ENCODE measurements at places on chromosomes 5 and 9.

DNA sequence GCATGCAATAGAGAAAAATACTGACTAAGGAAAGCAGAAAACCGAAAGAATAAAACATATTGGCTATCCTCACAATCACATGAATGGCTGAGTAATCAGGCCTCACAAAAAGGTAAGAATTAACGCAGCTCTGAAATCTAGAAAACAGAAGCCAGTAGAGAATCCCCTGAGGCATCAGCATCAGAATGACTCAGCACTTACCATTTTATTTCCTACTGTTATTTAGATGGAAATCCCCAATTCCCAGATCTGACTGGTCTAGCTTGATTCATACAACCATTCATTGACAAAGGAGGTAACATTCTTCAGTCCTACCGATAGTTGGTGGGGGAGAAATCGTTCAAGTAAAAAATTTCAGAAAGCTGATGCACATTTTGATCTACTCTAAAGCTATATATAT is 1408.4 kb upstream of the WWC1 start:
- no peak for DNase-seq

GRCh38 chr5:39224196-39224761 is 4.9 kb upstream of the FYB1 start:
- DNase-seq = peak; percentile 55

- no peak for DNase-seq
Observed at GRCh38 chr9:134942011-134942787, 24.5 kb upstream of the FCN1 start.

DNA sequence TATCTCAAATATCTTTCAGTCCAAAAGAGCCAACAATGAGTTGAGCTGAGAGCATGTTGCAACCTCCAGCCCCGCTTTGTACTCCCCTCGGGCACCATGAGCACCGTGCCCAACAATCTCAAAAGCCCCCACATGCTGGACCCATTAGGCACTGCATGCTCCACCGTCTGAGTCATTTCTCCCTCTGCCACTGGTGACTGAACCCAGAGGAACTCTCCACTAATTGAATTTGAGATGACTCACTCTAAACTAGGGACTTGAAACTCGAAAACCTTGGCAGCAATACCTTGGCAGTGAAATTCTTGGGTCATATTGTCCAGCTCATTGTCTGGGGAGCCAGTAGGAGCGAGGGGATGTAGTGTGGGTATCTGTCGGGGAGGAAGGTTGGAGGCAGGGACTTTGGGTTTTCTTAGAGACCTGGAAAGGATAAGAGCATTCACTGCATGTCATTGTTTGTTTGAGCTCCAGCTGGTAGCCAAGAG is 49.9 kb upstream of the SLIT3 start:
- DNase-seq = no peak

DNA sequence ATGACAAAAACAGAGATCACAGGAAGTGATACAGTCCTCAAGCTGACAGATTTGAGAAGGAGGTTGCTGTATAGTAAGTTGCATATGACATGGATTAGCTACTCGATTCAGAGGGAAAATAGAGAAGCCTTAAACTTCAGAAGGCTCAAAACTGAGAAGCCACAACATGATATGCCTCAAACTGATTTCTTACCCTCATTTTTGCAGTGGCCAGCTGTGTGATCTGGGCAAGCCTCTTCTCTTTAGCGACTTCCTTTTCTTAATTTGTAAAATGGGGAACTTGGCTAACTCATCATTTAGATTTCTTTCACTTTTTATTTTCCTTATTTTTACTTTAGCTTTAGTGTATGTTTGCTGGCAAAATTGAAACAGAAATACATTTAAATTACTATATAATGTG is 421.1 kb downstream of the KIF4B start:
- peak; percentile 0 for DNase-seq

GRCh38 chr5:144691936-144692335 is 521.3 kb downstream of the KCTD16 start:
- DNase-seq = no peak

GRCh38 chr5:88666761-88667495 is 216.1 kb downstream of the MEF2C start:
- DNase-seq = no peak

DNA sequence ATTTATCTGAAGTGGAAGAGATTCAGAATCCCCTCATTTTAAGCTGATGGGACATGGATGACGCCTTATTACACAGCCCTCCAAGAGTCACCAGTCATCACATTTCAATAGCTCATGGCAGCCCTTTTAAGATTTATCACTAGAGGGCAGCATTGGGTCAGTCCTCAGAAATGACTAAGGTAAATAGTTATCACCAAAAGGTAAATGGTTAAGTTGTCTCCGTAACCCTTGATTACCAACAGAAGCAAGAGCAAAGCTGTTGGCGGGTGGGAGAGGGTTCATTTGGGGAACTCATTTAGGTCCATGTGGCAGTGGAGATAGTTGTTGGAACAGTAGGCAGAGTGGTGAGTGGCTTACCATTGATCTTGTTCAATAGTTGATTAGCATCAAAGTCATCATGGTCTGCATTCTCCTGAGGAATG is 12.0 kb upstream of the C9 start:
- DNase-seq = peak; percentile 34

GRCh38 chr5:164233791-164234190 is 728.4 kb downstream of the MAT2B start:
- no peak for DNase-seq

DNA sequence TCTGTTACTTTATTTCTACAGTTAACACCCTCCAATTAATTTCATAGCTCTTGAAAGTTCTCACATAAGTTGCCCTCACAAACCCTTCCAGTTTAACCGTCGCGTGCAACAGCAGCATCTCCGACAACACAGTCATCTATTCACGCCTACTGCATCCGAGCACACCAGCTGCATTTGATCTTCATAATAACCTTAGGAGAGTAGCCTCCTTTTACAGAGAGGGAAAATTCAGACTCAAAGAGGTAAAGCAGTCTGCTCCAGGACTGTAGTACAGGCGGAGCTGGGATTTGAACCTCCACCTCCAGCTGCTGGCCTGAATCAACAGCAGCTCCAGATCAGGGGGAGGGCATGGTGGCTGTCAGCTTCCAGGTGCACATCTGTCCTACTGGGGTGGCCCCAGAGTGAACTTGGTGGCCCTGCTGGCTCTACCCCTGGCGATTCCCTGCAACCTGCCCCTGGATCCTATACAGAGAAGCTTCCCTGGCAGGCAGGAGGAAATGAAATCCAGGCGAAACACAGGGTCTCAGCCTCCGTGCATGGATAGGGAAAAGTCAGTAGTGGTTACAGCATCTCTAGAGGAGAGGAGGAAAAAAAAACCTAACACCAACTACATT is 71.6 kb upstream of the UNC5A start:
- no peak for DNase-seq

GRCh38 chr5:5813441-5813840 is 391.0 kb downstream of the ICE1 start:
- no peak for DNase-seq

- no peak for DNase-seq
Observed at GRCh38 chr5:135743181-135743580, 91.3 kb upstream of the SLC25A48 start.

GRCh38 chr9:137725598-137725997 is 106.8 kb downstream of the EHMT1 start:
- no peak for DNase-seq

GRCh38 chr9:128062846-128063831 is 4.0 kb downstream of the NAIF1 start:
- peak; percentile 51 for DNase-seq

DNA sequence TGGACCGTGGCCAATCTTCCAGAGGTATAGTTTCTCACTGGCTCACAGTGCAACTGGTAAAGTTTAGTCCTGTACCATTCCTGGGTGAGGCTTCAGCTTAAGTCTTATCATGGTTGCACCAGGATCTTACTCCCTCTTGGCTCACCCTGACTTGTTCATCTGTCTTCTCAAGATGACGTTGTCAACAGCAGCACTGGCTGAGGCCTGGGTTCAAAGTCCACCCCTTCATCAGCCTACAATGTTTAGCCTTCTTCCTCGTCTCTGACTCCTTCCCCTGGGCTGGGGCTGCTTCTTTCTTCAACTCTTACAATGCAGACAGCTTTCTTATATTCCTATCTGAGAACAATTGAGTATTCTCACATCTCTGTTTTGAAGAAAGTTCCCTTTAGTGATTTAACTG is 311.1 kb upstream of the CLINT1 start:
- DNase-seq = no peak

GRCh38 chr9:114300153-114300845 is 22.6 kb upstream of the ORM1 start:
- no peak for DNase-seq

- DNase-seq = peak; percentile 15
Observed at GRCh38 chr5:160369990-160370712, at the start of gene C1QTNF2. Gene C1QTNF2, minus strand, starts transcription at chr5:160370626. Its CDS starts 15,615 bp downstream, at chr5:160355011.

DNA sequence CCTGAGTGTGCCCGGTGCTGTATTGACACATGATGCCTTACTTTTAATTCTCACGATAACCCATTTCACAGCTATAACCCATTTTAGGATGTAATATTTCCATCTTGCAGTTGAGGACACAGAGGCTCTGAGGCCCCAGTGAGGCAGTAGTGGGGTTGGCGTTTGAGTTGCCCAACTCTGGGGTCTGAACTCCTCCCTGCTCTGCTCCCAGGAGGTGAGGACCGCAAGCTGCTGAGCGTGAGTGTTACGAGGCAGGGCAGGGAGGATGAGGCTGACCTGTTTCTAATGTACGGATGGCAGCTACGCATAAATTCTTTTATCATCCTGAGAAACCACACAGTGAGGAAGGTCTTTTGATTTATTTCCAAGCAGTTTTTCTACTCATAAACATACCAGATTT is 11.4 kb downstream of the LRRC8A start:
- DNase-seq = no peak

DNA sequence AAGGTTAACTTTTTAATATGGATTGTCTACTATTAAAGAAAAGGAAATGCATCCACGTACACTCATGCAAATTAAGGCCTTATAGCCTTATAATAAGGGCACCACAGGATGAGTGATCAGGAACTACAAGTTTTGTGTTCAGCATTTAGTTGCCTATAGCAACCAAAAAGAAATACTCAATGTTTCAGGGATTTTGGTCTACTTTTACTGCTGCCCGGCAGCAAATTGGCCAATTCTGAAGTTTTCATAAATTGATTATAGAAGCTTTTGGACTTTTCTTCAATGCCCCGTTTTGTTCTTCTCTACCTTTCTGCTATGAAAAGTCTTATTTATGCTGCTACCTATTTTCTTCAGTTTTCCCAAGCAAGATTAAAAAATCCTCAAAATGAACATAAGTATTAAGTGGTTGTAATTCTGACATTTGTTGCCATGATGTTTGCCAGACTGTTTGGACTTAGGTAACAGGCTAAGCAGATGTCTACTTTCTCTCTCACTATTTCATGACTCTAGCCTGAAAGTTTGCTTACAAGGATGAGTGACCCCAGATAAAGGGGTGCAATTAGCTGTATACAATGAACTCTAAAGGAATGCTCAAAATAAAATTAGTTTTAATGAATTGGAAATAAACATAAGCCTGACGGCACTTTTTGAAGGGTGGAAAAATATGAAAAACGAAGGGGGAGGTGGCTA is 391.5 kb upstream of the DAB2 start:
- DNase-seq = no peak

DNA sequence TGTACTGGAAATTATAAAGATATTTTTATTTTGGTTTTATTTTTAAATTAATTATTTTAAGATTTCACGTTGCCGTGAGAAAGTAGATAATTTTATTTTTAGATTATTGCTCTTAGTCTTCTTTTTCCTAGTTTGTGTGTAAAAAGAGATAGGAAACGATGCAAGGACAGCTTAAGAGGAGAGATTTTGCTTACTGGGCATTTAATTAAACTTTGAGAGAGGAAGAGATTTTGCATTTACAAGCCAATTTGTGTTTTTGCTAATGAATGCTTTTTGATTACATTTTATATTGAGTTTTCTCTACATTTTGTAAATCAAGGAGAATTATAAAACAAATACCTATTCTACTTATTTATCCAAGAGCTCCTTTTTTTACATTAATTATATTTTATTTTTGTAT is 64.0 kb downstream of the ARHGEF28 start:
- DNase-seq = no peak
